Airway epithelial cell (primary cell): ENCODE measurements at places on chromosomes 2 and 18. TPM values are rescaled to one million over a fixed set of nuclear protein-coding genes. Genes with fewer than 3 reads are reported as not detected.

Gene FKBP1B
- 25.4 and 29.4 TPM in 2 replicates for total RNA-seq

Gene FBXO48
- total RNA-seq: 0.28 and 0.56 TPM in 2 replicates

Gene RFTN2
- not detected in 2 replicates for total RNA-seq

Gene SULT1C2
- not detected in 2 replicates for total RNA-seq

Gene GKN1
- total RNA-seq: not detected in 2 replicates

Gene ANO7
- 0.79 and 1.1 TPM in 2 replicates for total RNA-seq

Gene IL1B
- total RNA-seq: 63.4 and 95.6 TPM in 2 replicates
